Central memory CD8-positive, alpha-beta T cell (primary cell): ENCODE measurements at places on chromosomes 4 and X.

DNA sequence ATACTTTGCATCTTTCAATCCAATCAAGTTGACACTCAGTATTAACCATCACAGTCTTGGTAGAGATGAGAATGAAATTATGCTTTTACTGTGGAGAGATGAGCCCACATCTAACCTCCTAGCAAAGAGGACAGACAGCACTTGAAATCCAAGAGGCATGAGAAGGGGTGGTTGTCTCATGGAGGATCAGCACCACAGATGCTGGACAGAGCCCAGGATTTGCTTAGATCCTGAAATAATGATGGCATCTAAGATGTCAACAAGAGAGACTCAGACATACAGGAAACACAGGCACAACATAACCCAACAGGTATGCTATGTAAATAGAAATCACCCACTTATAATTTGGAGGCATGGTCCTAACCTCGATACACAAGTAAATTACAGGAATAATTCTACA lies 74.3 kb upstream of the VCX2 start:
- no peaks in the 10 kb centered on the region for H3K4me1 ChIP-seq
- no peaks in the 10 kb centered on the region for H3K36me3 ChIP-seq
- H3K27ac ChIP-seq = no peak overlapping the region
- no peak overlapping the region for H3K4me3 ChIP-seq
- no peaks in the 10 kb centered on the region for H3K27me3 ChIP-seq

- no peak for DNase-seq
- no peaks in the 10 kb centered on the region for H3K4me1 ChIP-seq
- H3K27ac ChIP-seq = no peak overlapping the region
- no peak overlapping the region for H3K4me3 ChIP-seq
Measured at GRCh38 chr4:176533159-176533558, 213.4 kb downstream of the SPCS3 start.

GRCh38 chr4:56681158-56681852 lies at the start of gene HOPX:
HOPX (minus strand) TSS chr4:56681296; CDS start chr4:56657816, 23,480 bp downstream.
- H3K4me1 ChIP-seq = peaks cover 14% of the 10 kb centered on the region
- peak within 1 kb of the TSS; percentile 60 for H3K4me3 ChIP-seq
- peaks cover 26% of the 10 kb centered on the region for H3K27me3 ChIP-seq
- no peak within 1 kb of the TSS for H3K27ac ChIP-seq

DNA sequence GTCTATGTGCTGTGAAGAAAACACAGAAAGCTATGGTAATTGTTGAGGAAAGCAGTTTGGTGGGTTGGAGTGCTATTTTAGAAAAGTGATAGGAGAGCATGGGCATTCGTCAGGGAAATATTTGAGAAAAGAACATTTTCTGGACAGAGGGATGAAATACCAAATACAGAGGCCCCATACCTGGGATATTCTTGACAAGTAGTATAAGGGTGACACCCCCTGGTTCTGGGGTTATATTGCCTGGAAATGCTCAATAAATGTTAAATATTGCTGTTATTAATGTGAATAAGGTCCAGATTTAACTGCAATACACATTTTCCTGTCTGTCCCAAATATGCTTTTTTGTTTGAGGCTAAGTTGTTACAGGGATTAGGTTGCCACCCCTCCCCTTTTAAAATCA lies 42.9 kb downstream of the WWC2 start:
- peaks cover 13% of the 10 kb centered on the region for H3K27me3 ChIP-seq
- H3K27ac ChIP-seq = no peak overlapping the region
- no peak for DNase-seq
- no peak overlapping the region for H3K4me3 ChIP-seq
- H3K36me3 ChIP-seq = no peaks in the 10 kb centered on the region

- H3K27ac ChIP-seq = no peak overlapping the region
- H3K4me1 ChIP-seq = no peaks in the 10 kb centered on the region
- no peaks in the 10 kb centered on the region for H3K27me3 ChIP-seq
Measured at GRCh38 chr4:142081025-142081424, 444.6 kb downstream of the IL15 start.

DNA sequence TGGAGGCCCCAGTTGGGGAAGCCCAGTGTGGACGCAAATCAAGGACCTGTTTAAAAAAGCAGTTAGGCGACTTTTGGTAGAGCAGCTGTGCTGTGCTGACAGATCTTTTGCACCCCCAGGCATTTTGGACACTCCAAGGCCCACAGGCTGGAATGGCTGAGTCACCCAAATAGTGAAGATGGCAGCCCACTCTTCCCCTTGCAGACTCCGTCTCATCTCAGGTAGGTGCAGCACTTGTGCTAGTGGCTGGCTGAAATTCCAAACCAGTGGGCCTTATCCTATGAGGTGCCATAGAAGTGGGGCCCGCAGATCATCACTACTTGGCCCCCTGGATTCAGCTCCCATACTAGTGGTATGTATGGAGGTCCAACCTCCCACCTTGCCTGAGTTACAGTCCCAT lies 42.8 kb downstream of the CPXCR1 start:
- no peak overlapping the region for H3K4me3 ChIP-seq
- H3K27ac ChIP-seq = no peak overlapping the region
- no peaks in the 10 kb centered on the region for H3K36me3 ChIP-seq
- H3K27me3 ChIP-seq = no peaks in the 10 kb centered on the region

DNA sequence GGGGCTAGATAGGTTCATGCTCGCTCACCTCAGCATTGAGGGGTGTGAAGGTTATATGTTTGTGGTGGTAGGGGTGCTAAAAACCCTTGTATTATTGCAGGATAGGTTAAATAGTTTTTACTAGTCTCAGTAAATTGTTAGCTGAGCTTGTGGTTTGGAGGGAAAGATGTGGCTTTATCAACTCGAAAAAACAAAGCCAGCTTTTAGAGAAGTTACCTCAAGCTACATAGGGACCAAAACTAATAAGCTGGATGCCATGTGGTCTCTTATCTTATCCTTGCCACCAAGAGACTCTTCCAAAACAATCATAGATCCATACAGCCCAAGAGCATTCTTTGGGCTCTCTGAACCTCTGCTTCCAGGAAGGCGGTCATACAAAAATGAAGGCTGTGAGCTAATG lies 29.2 kb downstream of the MSN start:
- H3K4me3 ChIP-seq = peak overlapping the region; percentile 72
- no peak for DNase-seq
- no peaks in the 10 kb centered on the region for H3K27me3 ChIP-seq
- peaks cover 28% of the 10 kb centered on the region for H3K36me3 ChIP-seq

DNA sequence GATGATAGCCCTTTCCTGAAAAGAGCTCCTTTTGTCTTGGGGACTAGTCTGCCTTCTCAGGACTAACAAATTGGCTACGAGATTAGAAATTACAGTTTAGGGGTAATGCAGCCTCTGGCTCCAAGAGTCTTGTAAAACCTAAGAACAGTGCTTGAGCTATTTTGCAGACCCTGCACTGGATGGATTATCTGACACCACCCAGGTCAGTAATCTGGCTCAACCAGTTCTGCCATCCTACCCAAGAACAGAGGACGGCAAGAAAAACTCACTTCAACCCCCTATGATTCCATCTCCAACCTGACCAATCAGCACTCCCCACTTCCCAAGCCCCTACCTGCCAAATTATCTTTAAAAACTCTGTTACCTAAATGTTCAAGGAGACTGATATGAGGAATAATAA lies 225.1 kb downstream of the FAM47A start:
- no peaks in the 10 kb centered on the region for H3K27me3 ChIP-seq
- no peak overlapping the region for H3K27ac ChIP-seq
- DNase-seq = no peak
- H3K4me3 ChIP-seq = no peak overlapping the region
- no peaks in the 10 kb centered on the region for H3K36me3 ChIP-seq
- no peaks in the 10 kb centered on the region for H3K4me1 ChIP-seq

DNA sequence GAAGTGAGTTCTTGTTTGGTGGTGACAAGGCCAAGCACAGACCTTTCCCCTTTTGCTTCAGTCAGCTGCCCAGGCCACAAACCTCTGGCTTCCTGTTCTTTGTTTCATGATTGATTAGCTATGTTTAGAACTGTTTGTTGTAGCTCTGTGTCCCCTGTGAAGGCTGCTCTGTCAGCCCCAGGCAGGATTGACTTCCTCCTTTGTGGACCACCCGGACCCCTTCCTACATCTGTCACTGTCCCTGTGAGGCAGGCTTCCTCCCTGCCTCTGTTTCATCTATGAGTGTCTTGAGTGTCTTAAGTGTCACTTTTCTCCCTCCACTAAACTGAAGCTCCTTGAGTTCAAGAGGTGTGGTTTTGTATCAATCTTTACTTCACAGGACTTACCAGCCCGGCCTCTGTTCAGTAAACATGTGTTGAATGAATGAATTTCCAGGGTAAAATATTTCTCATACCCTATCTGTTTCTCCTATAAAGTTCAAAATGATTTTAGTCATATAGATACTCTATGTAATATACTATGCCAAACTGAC lies 83.5 kb downstream of the ZNF674 start:
- H3K27ac ChIP-seq = peak overlapping the region; percentile 91
- no peak for DNase-seq
- H3K4me1 ChIP-seq = peaks cover 19% of the 10 kb centered on the region
- no peak overlapping the region for H3K4me3 ChIP-seq
- H3K27me3 ChIP-seq = no peaks in the 10 kb centered on the region

DNA sequence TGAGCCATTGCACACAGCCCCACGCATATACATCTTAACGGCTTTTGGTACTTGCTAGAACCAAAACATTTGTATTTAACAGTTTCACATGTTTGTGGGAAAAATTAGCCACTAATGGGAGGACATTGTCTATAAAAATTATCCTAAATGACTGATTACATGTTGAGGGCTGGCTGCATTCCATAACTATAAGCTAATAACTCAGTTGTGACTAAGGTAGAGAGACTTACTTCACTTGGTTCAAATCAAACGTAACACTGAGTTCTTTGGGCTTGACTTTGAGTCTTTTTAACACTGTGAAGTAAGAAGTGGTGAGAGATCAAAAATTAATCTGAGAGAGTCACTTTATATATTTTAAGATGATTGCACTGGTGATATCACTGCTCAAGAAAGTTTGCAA lies 47.9 kb upstream of the PGRMC2 start:
- no peaks in the 10 kb centered on the region for H3K4me1 ChIP-seq
- no peak for DNase-seq
- no peaks in the 10 kb centered on the region for H3K27me3 ChIP-seq
- no peak overlapping the region for H3K4me3 ChIP-seq

DNA sequence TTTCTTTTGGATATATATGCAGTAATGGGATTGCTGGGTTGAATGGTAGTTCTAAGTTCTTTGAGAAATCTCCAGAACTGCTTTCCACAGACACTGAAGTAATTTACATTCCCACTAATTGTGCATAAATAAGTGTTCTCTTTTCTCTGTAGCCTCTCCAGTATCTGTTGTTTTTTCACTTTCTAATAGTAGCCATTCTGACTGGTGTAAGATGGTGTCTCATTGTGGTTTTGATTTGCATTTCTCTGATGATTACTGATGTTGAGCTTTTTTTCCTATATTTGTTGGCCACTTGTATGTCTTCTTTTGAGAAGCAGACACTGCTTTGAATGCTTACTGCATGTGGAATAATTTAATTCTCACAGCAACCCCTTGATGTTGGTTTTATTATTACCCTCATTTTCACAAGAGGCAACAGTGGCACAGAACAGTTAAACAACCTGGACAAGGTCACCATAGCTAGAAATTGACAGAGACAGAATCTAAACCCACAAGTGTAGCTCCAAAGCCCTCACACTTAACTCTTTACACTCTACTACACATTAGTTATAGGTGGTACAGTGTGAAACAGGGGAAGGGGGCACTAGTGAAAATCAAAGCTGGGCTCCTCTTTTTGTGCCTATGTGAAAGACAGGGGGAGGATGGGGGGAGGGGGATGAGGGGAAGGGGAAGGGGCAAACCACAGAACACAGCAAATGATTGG lies 96.1 kb downstream of the REELD1 start:
- DNase-seq = no peak
- H3K4me1 ChIP-seq = no peaks in the 10 kb centered on the region
- H3K27ac ChIP-seq = no peak overlapping the region
- no peak overlapping the region for H3K4me3 ChIP-seq

DNA sequence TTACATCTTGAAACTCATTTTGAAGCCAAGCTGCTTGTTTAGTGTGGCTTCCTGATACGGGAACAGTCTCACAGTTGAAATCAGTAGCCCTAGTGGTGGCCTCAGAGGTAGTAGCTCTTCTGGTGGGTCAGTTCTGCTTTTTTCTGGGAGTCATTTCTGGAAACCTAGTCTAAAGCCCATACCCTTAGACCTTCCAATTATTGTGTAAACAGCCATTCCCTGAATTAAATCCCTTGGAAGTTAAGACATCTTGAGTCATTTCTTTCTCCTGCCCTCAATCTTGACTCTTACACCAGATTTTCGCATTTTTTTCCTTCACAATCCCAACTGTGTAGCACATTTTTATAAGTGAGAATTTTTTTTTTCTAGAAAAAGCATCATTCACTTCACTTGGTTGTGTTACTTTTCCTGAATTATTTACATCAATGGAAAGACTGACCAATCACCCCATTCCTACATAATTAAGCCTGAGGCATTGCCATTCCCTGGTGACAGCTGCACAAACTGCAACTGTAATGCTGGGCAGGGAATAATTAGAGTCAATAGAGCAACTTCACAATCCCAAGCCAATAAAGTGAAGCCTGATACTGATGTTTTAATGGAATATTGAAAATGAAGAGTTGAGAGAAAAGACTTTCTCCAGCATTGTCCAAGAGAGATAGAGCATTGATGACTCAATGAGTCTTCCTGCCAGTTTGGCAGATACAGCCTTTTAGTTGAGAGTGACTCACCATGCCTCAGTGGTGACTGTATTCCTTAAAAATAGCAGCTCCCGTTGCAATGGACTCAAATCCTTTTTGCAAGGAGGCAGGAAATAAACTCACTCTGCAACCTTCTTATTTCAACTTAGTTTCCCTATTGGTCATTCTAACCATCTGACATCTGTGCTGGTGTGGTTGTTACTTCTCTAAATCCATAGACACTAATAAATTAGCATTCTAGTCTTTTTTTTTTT lies 13.0 kb upstream of the SEPSECS start:
- no peak overlapping the region for H3K27ac ChIP-seq
- H3K4me3 ChIP-seq = no peak overlapping the region
- peaks cover 3% of the 10 kb centered on the region for H3K36me3 ChIP-seq

- no peak overlapping the region for H3K27ac ChIP-seq
- no peak for DNase-seq
- H3K4me3 ChIP-seq = no peak overlapping the region
- peaks cover 13% of the 10 kb centered on the region for H3K4me1 ChIP-seq
- H3K27me3 ChIP-seq = no peaks in the 10 kb centered on the region
Measured at GRCh38 chr4:38085751-38086150, 125.6 kb downstream of the PTTG2 start.

DNA sequence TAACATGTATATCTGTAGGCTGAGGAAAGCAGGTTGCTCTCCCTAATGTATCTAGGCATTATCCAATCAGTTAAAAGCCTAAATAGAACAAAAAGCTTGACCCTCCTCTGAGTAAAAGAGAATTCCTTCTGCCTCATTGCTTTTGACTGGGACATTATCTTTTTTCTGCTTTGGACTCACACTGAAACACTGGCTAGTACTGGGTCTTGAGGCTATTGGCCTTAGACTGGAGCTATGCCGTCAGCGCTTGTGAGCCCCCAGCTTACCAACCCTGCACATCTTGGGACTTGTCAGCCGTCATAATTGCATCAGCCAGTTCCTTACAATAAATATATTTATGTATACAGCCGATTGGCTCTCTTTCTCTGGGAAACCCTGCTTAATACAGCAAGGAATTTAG lies 206.8 kb upstream of the ARHGAP24 start:
- H3K4me3 ChIP-seq = no peak overlapping the region
- H3K4me1 ChIP-seq = no peaks in the 10 kb centered on the region
- DNase-seq = no peak
- no peaks in the 10 kb centered on the region for H3K27me3 ChIP-seq
